ENCODE measurements at places on chromosomes 5 and 9. TPM values are rescaled to one million over a fixed set of nuclear protein-coding genes. Genes with fewer than 3 reads are reported as not detected.

The PAEP gene
- total RNA-seq = not detected

The UTP15 gene
- 12.3 TPM for total RNA-seq

The ACER2 gene
- 1.3 TPM for total RNA-seq

The DAB2IP gene
- 9.3 TPM for total RNA-seq

The ANKRD18A gene
- not detected for total RNA-seq

The PCDHGA8 gene
- 0.65 TPM for total RNA-seq

The ANP32B gene
- total RNA-seq = 28.7 TPM

The IFNK gene
- total RNA-seq = not detected

The GCNT4 gene
- total RNA-seq = 0.32 TPM

The PCDHB14 gene
- total RNA-seq = 1.4 TPM

The CTXN3 gene
- not detected for total RNA-seq

The MUSK gene
- 0.40 TPM for total RNA-seq

The JMY gene
- 18.8 TPM for total RNA-seq
